ENCODE measurements at places on chromosomes 11 and 22.

DNA sequence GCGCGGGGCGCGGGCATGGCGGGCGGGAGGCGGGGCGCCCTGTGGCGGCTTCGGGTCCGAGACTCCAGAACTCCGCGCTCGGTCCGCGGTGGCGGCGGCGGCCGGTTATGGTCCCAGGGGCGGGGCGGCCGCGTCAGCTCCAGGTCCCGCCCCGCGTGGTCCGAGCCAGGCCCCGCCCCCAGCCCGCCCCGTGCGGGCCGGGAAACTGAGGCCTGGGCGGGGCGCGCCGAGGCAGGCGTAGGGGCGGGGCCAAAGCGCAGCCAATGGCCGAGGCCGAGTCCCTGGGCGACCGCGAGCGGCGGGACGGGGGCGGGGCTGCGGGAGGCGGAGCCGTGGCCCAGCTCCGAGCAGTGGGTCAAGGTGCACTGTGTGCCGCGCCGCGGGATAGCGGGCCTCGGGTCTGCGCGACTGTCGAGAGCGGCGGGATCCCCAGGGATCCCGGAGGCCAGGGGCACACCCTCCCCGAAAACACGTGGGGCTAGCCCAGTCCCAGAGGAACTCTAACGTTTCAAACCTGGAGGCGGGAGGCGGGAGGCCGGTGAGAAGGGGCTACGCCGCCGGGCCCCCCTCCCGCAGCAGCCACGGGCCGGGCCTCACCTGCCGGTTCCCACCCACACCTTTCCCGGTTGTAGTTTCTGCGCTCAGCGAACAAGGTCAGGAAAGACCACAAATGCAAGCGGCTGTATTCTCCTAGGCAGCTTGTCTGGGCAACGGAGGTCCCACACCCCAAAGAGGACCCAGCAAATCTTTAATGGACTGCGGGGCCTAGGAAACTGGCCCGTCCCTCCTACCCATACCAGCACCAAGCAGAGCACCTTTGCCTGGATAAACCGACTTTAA lies at the start of gene SLC25A1:
Gene SLC25A1, minus strand, starts transcription at position 80 of the 840 bp plus-strand sequence. Its CDS starts 63 bp downstream, at position 17.
- DNase-seq, result no peak

GRCh38 chr22:44344407-44344806 lies 31.7 kb upstream of the SHISAL1 start:
- DNase-seq, result no peak

GRCh38 chr22:23182309-23183060 lies 2.2 kb downstream of the BCR start:
- no peak for DNase-seq

DNA sequence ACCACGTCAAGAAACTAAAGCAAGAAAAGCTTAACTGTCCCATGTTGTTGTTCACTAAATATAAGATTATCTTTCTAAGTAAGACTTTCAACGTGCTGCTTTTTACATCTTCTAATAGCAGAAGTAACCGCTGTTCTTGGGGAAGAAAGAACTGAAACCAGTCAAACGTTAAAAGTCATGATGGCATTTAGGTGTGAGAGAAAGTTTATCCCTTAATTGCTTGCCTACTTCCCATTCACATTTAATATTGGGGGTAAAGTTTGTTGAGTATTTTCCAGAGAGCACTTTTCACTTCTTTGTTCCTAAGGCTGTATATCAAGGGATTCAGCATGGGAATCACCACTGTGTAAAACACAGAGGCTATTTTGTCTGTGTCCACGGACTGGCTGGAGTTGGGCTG lies 970 bp downstream of the OR5B21 start:
- DNase-seq, result no peak

GRCh38 chr11:131815590-131815989 lies 445.2 kb downstream of the NTM start:
- no peak for DNase-seq

DNA sequence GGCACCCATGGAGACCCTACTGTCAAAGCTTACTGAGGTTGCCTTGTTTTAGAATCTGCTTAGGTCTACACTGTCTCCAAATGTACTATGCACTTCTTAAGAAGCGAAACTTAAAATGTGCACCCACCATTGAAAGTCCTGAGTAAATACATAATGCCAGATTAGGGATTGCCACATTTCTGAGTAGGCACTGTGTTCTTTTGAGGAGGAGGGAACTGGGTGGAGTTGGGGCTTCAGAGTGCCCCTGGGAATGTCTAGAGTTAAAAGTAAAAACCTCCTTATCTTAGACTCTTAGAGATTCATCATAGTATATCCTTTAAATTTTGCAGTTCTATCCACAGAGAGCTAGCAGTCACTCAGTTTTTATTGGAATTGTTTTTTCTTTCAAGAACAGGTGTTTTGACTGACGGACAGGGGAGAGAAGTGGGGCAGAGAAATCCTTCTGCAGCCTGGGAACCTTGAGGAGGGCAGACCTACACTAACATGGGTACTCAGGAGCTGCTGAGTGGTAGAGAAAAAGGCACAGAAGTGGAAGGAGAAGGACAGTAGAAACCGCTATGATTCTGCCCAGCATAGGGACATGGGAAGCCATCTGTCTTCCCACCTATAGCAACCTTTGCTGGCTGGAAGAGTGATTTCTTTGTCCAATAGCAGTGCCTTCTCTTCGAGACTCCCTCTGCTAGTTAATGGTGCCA lies 33.4 kb upstream of the MICAL2 start:
- no peak for DNase-seq

DNA sequence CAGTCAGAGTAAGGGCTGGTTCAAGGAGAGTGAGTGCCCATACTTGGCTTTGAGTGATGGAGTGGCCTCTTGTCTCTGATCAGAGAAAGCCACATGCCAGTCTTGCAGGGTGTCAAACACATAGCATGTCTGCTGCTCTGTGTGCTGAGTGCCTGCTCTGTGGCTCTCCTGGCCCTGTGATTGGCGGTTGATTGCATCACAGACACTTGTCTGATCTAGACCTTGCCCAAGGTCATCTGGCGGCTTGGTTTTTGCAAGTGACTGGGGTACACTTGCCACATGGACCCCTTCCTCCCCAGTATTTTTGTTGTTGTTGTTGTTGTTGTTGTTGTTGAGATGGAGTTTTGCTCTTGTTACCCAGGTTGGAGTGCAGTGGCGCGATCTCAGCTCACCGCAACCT lies 10.3 kb downstream of the OSBP2 start:
- DNase-seq, result no peak

DNA sequence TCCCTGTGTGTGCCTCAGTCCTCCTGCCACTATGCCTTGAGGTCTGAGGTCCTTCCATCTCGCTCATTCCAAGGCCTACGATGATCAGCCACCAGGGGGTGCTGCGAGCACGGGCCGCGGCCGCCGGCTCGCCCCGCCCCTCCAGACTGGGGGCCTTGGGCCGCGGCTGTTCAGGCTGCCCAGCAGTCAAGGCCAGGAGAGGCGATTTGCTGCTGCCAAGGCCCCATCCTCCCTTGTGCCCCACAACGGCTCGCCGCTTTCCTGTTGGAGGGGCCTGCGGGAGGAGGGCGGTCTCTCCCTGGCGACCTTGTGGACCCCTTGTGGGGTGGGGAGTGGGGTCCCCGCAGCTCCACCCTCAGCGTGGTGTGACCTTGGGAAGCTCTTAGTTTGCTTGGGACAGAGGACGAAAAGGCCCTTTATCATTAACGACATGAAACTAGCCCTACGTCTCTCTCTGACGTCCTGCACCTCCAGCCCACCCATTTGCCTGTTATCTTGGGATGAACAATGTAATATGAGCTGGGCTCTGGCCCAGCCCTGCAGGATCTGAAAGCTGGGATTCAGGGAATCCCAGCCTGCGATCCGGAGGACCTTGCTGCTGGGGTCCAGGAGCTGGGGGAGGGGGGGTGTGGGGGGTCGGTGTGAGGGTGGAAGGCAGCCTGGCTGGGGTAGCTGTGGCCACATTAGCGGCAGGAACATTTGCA lies 5.3 kb upstream of the GALR3 start:
- no peak for DNase-seq

DNA sequence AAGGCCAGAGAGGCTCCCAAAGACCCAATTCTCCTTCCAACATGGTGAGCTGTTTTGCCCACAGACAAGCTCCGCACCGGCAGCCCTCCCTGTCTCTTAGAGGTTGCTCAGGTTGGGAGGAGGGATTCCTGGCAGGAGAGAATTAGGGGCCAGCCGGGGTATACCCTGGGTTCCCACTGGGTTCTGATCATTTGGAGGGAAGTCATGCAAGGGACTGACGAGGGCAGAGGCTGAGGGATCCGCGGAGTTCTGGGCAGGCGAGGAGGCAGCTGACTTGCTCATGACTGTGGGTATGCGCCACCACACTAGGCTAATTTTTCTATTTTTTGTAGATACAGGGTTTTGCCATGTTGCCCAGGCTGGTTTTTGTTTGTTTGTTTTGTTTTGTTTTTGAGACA lies 4.6 kb downstream of the ST3GAL4 start:
- no peak for DNase-seq

DNA sequence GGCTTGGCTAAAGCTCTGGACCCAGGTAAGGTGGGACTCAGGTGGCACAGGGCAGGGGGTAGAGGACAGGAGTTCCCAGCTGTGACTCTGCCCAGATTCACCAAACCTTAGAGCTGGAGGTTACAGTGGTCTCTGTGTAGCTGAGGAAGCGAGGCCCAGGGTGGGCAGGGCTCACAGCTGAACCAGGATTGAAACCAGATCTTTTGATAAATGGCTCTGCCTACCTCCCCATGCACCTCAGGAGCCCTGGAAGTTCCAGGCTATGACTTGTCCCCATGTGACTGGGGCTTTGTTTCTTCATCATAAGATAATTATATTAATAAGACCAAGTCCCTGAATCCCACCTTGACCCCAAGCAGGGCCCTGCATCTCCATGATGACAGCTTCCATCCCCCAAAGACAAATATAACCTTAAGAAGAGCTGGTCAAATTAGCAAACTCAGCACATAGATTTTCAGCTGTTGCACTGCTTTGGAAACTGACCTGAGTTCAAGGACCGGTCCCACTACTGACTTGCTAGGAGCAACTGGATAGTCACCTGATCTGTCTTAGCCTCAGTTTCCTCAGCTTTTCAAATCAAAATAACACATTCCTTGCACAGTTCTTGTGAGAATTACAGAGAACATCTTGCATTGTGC lies 21.3 kb upstream of the TSKU start:
- no peak for DNase-seq

GRCh38 chr11:105903113-105903512 lies 118.9 kb downstream of the MSANTD4 start:
- DNase-seq, result no peak

- DNase-seq, result no peak
Measured at GRCh38 chr11:83054001-83054400, 17.7 kb downstream of the RAB30 start.

DNA sequence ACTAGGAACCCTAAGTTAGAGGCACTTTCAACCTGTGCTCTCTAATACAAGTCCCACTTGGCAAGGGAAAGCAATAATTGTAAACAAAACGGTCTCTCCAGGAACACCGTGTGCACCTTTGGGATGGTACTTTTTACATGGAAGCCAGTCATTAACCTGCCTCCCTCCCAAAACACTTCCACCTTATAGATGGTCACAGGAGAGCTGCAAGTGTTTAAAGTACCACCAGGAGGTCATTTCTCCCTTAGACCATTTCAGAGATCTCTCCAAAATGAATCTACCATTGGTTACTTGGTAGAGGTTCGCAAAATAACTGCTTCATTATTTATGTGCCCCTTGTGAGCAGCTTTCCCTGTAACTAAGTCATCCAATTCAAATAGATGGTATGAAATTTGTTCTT lies 375.3 kb downstream of the DYNC2H1 start:
- DNase-seq, result no peak

DNA sequence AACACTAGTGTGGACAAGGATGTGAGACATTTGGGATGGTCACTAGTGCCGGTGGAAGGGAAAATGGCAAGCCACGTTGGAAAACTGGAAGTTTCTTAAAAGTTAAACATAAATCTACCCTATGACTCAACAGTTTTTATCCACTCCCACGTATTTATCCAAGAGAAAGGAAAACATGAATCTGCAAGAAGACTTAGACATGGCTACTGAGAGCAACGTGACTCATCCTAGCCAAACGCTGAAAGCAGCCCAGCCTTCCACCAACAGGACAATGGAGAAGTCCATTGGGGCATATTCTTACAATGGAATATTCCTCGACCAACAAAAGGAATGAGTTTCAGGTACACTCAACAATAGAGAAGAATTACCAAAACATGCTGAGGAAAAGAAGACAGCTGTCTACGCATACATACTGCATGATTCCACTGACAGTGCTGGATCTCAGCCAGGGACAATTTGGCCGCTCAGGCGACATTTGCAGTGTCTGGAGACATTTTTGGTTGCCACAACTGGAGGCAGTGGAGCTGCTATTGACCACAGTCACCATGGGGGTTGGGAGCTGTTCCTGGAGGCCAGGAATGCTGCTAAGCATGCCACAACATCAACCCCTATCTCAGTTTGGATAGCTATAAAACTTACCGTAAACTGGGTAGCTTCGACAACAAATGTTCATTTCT lies 21.2 kb downstream of the SYT13 start:
- peak; percentile 55 for DNase-seq

DNA sequence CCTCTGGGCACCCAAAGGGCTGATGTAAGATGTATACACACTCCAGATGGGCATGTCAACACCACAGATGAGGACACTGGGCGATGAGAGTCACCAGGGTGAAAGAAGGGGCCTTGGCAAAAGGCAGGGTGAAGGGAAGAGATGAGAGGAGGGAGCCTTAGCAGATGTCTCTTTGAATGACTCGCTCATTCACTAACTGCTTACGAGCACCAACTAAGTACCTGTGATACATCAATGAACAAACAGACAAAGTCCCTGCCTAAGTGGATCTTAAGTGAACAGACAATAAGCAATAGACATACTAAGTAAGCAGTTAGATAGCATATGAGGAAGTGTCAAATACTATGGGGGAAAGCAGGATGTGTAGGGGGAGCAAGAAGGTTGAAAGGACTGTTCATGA lies 7.5 kb downstream of the ME3 start:
- no peak for DNase-seq

DNA sequence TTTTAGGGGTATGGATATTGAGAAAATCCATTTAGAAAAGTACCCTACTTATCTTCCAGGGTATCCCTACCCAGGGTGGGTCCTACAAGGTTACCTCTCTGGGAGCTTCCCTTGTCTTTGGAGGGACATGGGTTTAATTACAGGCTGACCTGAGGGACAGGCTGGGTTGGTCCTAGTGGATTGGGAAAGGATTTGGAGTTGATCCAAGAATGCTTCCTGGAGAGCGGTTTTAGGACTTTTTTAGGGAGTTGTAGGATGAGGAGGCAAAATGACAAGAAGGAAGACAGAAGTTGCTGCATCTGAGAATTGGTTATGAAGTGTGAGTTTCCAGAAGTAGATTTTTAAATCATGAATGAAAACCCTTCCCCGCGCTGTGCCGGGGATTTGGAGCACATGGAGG lies 61.8 kb upstream of the CRTAM start:
- DNase-seq, result no peak

GRCh38 chr11:107545101-107545514 lies 20.4 kb downstream of the ALKBH8 start:
- DNase-seq, result no peak

DNA sequence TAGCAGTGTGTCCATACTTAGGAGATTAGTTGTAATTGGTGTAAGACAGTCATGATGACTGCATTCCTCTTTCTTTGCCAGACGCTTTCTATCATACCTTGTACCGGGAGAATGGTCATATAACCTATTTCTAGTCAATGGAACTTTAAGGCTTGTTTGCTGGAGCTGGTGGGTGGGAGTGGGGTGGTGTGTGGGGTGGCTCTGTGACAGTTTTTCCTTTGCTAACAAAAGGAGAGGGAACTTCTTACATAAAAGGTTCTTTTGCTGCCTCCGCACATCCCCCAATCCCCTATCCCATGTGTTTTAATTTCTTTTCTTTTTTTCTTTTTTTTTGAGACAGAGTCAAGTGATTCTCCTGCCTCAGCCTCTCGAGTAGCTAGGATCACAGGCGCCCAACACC lies 9.8 kb upstream of the NUCB2 start:
- no peak for DNase-seq

Data from AG04449 (cell line).